ENCODE measurements at places on chromosomes 7 and 10.

- DNase-seq, result no peak
Observed at GRCh38 chr10:13296476-13296875, 3.4 kb downstream of the PHYH start.

DNA sequence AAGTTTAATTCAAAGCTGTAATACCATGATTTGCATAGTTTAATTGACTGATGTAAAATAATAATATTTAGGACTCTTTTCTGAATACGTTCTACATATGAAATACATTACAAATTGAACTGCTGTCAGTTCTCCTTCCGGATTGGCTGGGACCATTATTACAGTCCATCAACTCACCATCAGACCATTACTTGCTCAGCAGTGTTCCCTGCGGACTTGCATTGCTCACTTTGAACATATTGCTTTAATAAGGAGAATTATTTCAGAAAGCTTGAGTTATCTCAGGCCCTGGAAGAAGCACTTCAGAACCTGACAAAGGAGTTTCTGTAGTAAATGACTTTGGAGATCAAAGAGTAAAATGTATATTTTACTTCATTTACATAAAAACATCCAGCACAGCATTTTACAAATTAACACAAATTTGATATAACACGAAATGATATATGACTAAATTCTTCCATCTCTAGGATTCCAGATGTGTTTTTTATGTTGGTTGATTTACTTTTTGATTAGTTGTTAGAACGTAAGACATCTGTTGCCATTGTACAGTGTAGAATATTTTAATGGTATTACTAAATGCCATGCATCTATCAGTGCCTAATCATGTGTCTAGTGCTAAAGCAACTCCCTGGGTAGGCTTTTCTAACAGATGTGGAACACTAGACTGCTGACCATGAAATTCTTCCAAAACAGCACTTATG, 418.5 kb upstream of the SEMA3A start:
- peak; percentile 37 for DNase-seq

DNA sequence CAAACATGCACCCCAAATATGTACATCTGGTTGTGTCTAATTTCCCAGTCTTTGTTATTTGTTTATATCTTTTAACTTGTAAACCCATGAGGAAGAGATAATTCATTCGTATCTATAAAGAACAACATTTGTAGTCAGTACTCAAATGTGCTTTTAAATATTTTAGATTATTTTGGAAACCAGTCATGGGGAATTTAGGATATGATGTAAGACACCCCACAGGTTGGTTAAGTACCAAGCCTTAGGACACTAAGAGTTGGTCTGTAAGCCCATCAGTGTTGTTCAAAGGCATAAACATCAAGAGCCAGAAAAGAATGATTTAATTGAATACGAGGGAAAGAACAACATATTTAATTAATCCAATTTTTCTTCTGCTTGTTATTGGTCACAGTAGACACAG, 421.1 kb upstream of the SEMA3C start:
- DNase-seq, result peak; percentile 26

- DNase-seq, result no peak
Observed at GRCh38 chr10:62894156-62894555, 78.0 kb upstream of the EGR2 start.

DNA sequence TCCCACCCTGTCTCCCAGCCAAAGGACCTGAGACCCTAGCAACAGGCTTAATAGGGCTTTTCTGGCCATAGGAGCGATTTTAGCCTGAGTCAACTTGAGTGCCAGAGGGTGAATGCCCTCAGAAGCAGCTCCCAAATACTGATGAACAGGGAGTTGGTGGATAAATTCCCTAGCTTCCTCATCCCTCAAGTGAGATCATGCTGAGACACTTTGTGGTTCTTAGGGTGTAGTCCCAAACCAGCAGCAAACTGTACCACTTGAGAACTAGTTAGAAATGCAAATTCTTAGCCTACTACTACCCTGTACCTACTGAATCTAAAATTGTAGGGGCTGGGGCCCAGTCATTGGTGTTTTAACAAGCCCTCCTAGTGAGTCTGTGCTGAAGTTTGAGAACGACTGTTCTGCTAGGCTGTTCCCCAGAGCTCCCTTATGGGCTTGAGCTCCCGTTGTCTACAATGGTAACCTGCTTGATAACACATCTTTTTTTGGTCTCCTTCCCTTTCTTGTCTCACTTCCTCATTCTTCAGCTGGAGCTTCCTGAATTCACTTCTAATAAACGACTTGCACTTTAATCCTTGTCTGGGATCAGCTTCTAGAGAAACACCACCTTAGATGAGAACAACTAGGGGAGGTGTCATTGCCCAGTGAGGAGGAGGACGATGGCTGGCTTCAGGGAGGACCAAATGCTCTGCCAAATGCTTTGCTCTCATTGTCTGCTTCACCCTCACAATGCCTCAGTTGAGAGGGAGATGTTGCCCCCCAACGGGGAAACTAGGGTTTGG, 18.2 kb upstream of the CDH23 start:
- no peak for DNase-seq

DNA sequence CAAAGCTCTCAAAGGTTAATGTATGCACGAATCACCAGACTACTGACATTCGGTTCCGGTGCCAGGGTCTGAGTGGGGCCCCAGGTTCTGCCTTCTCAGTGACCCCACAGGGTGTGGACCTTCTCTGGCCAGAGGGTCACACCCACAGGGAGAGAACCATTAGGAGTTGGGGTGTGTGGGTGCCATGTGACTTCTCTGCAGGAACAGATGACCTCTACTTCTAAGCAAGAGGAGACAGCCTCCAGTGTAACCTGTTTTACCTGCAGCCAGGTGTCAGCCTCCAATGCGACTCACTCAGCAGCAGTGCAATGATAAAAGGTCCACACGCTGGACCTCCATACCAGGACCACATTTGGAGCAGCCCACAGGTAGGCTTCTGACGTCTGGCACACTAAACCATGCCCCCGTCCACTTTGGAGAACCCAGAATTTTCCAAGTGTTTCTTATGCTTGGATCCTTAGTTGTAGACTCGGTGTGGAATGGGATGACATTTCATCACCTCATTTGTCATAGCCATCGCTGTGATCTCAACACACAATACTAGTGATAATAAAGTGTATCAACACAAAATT, 16.2 kb upstream of the INSIG1 start:
- DNase-seq, result no peak

- peak; percentile 64 for DNase-seq
Observed at GRCh38 chr10:22365644-22366434, 20.5 kb downstream of the SPAG6 start.
